Activated T-cell treated with anti-CD3 and anti-CD28 coated beads, Interleukin-2, amount 50 U/mL, for 72 hours (primary cell): ENCODE measurements at places on chromosomes 3 and 15. TPM values are rescaled to one million over a fixed set of nuclear protein-coding genes. Genes with fewer than 3 reads are reported as not detected.
A peak's percentile ranks its signal among the peaks of the same experiment; 100 is the strongest.

Gene MYL3
- total RNA-seq = not detected

Gene PLCH1
- 0.14 TPM for total RNA-seq

DNA sequence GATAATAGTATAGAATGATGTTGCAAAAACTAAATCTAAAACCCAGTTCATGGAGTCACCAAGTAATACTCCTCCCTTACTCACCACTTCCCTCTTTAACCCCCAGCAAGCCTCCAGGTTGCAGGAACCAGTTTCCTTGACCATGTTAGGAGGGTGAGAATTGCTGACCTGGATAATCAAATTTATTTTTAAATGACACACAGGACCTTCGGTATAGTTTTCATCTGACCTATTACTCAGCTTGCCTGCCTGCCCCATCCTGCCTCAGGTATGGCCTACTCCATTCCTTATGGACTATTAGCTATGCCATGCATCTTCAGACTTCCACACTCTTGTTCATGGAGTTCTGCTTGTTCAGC is 883 bp downstream of the RTP4 start:
- DNase-seq = no peak

DNA sequence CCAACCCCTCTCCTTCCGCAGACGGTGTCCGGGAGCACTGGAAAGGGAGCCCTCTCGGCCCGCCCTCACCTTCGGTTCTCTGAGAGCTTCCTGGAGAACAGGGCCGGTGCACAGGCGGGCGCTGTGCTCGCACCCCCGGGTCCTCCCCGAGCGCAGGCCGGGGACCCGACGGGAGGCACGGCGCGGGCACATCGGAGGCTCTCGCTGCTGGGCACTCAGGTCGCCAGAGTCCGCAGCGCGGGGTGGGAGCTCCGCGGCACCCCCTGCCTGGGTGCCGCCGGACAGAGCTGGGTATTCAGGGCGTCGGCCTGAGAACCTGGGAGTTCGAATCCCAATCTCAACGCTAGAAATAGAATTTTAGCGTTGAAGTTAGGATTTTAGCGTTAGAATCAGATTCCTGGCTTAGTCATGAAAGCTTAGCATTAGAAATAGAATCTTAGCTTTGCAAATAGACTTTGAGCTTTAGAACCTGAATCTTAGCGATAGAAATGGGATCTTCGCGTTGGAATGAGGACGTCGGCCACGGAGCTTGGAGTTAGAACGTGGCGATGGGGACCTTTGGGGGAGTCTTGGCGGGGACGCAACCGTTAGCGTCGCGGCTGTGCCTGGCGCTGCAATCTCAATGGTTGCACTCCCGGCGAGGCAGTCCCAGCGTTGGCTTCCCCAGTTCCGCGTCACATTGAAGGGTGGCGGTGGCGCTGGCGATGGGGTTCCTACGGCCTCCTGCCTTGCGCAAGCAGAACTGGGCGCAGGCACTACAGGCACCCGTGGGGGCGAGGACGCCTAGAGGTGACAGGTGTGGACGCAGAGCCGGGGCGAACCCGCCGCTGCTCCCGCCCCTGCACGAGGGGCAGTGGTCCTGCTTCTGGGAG is 549 bp downstream of the TRH start:
- DNase-seq = peak; percentile 19

DNA sequence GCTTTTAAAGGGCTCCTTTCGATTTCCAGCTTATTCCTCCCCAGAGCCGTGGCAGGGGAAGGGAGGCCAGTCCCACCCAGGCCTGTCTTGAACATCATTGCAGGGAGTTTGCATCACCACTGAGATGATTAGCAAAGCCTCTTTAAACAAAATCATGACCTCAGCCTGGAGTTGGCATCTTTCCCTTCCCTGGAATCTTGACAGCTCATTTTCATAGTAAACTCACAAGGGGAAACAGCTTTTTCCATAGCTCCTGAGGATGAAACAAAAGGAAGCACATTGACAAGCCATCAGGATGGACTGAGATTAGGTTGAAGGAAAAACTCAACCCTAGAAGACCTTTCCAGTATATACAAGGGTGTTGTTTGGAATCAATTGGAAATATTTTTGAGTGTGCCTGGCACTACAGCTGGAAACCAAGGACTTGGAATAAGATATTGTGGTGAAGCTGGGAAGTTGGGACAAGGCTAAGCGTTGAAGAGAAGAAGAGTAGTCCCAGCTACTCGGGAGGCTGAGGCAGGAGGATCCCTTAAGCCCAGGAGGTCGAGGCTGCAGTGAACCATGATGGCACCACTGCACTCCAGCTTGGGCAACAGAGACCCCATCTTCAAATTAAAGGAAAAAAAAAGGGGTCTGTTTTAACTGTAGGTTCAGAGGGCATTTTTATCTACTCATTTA is 3.1 kb upstream of the LARP6 start:
- DNase-seq = no peak

GRCh38 chr3:186152889-186153292 is 44.0 kb upstream of the ETV5 start:
- no peak for DNase-seq

- no peak for DNase-seq
Measured at GRCh38 chr3:142623194-142623593, 27.0 kb downstream of the PLS1 start.

DNA sequence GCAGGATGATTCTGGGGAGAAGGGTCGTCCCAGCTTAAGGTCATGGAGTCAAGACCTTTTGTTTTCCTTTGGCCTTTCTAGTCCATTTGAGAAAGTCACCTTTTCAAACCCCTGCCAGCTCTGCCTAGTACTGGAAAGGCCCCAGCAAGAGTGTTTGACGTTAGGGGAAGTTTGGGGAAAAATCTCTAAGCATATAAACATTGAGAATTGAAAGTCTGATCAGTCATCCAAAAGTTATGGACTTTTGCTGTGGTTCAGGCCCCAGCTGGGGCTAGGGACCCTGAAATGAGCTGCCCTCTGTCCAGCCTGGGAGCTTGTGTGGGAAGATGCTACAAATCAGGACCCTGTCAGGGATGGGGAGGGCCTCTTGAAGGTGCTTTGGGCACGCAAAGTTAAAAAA is 21.6 kb downstream of the SLC6A6 start:
- no peak for DNase-seq

- DNase-seq = no peak
Measured at GRCh38 chr3:56894881-56895431, 93.2 kb upstream of the ARHGEF3 start.

GRCh38 chr15:64274341-64274950 is 81.5 kb downstream of the CSNK1G1 start:
- no peak for DNase-seq

DNA sequence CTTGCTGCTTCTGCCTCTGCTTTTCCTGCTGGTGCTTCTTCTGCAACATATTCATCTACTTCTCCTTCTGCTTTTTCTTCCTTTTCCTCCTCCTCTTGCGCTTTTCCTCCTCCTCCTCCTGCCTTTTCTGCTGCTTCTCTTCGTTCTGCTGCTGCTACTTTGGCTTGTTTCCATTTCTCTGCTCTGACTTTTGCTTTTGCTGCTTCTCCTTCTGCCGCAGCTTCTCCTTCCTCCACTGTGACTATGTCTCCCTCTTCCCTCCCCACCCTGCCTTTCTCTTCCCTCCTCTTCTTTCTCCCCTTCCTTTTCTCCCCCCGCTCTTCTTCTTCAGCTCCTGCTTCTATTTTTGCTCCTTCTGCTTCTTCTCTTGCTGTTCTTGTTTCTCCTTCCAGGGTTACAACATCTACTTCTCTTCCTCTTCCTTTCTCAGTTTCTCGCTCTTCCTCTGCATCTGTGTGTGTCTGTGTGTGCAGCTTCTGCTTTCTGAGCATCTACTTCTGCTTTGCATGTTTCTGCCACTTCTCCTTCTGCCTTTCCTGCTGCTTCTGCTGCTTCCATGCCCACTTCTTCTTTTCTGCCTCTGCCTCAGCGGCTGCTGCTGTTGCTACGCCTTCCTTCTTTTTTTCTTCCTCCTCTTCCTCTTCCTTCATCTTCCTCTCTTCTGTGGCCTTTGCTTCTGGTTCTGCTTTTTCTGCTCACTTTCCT is 51.4 kb downstream of the FAM43A start:
- no peak for DNase-seq

GRCh38 chr3:10753964-10754363 is 62.1 kb upstream of the SLC6A11 start:
- peak; percentile 38 for DNase-seq

- no peak for DNase-seq
Measured at GRCh38 chr3:79178471-79179180, 589.2 kb downstream of the ROBO1 start.

DNA sequence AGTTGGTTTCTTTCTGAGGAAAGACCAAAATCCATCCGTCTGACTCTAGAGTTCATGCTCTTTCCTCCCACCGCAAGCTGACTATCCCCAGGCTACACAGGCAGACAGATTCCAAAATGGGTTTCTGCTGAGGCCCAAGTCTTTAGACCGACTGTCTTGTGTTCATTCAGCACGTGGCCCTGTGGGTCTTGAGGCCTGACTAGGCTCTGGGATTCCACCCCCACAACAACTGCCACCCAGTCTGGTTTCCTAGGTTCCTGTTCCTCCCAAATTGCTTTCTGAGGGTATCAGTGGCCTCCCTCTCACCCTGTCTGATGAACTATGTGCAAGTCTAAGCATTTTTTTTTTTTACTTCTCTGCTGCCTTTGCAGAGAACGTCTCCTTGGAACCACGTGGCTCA is 67.7 kb downstream of the CYP19A1 start:
- DNase-seq = no peak

- DNase-seq = no peak
Measured at GRCh38 chr3:169772305-169772896, 795 bp upstream of the MYNN start.

DNA sequence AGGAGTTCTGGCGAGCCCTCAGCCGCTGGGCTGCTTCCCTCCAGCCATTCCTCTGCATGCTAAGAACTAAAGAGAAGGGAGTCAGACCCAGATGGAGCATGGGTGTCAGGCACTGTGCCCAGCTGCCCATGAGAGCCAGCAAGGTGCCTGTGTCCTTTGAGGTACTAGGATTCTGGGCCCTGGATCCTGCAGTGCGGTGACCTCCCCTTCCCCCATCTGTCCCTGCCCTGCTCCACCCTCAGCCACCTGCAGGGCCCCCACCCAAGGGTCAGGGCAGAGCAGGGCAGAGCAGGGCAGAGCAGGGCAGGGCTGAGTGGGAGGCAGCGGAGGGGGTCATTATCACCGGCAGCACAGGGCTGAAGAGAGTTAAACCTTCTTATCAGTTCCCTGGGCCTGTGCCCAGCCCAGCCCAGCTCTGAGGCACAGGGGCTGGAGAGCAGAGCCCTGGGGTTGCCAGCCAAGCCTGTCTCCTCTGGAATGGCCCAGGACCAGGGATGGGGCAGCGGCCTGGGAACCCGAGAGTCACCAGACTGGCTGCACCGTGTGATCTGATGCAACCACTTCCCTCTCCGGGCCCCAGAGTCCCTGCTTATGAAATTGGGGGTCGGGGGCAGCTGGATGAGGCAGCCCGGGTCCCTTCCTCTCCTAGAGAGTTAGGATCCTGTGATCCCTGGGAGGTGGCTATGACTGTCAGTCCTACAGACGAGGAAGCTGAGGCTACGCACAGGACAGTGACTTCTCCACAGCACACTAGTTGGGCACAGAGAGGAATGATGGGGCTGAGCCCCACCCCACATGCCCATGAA is 17.3 kb downstream of the ZDHHC19 start:
- DNase-seq = no peak

DNA sequence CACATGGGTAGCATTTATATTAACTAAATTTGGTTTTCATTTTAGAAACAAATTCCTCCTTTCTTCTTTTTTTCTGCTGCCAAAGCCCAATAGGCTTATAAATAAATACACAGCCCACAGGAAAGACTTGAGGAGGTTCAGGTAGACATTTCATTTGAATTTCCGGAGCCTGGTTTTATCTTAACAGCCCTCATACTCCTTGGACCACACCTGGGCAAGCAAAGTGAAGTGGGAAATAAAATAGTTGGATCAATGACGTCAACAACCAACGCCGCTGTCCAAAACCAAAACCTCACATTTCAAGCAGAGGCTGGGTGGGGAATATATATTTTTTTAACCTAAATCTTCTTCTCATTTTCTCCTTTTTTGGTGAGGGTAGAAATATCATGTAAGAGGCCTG is 53.2 kb downstream of the RFTN1 start:
- DNase-seq = no peak

DNA sequence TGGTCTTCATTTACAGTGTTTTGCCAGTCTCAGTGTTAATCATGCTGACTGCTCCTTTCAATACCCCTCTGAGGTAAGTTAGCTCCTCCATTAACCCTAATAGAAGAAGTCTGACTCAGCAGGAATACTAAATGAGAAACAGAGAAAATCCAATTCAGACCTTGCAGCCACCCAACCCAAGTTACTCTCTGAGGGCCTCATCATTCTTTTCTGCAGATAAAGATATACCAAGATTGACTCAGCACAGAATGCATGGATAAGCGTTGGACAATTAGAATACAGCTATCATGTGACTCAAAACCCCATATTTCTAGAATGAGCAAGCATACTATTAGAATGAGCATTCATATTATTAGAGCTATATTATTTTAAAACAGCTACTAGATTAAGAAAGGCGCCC is 389.1 kb upstream of the SGO1 start:
- DNase-seq = no peak

DNA sequence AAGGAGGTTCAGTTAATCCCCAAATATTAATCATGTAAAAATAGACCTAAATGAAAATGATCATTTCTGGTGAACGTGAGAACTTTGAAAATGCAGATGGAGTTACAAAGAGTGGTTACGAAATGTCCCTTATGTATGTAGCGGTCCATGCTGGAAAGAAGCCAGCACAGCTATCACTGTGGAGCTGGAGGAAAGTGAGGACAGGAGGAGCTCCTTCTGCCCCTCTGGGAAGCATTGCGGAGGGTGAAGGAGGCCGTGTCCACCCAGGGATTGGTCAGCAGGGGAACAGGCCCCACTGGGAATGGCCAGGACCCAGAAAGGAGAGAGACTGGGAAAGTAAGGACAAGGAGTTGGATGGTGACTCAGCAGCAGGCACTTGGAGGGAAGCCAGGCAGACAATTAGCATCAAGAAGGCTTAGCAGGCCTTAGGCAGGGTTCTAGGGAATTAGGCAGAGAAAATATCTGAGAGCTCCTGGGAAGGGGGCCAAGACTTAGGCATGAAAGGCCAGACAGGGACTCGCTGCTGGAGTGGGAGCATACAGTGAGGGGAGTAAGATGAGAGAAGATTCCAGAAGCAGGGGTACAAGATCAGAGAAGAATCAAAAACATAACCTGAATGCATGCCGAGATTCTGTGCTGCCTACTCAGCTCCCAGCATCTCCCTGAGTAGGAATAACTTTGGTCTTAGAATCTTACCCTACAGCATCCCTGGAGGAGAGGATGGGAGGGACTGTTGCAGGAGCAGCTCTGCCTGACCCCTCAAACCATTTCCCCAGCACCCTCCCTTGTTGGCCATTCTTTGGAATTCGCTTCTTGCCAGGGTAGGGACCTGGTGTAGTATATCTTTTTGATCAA is 171.0 kb upstream of the UMPS start:
- no peak for DNase-seq

- DNase-seq = no peak
Measured at GRCh38 chr3:36813305-36813704, 49.0 kb upstream of the DCLK3 start.

DNA sequence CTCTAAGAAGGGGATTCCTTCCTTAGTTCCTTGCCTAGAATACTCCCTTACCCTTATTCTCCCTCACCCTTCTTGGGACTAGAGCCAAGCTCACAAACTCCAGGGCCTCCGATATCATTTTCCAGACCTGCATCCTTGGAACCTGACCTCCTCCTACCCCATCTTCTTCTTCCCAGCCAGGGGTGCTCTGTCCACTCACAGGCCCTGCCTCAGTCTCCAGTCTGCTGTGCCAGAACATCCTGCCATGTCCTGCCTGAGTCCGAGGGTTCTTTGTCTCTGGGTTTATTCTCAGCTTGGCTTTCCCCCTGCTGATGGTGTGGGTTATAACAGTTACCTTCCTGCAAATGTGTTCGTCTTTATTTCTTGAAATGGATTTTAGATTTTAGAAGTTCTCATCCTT is 59.9 kb upstream of the MCF2L2 start:
- DNase-seq = no peak
